ENCODE measurements at places on chromosomes 2 and 18.

DNA sequence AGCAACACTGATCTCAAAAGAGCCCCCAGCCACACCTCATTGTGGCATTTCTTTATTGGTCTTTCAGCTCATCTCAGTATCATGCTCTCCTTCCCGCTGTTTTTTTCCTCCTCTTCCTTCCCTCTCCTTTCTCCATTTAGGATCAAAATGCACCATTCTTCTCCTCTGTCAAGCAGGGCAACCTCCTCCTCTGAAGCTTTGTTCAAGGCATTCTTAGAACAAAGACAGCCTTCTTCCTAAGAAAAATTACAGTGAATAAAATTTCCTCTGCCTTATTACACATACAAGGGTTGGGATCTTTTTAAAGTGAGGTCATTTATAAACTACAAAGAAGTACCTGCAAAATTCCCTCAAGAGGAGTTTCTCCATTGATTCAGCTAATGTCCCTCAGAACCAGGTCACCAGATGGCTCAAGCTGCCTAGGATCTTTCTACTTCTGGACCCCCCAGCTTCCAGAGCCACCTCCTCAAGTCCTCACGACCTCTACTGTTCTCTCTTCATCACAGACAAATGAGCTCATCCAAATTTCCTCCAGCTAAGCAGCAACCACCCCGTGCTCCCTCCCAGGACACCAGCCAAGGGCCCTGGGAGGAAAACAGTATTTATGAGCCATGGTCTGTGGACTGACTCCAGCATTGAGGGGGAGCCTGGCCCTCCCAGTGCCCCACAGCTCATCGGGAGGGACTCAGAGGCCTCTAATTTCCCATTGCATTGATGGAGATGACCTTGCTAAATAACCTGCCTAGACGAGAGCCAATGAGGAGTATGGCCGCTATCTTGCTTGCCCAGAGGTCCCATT lies 18.0 kb downstream of the SFXN5 start:
- no peak for DNase-seq

GRCh38 chr2:182506606-182507005 lies 79.8 kb upstream of the PDE1A start:
- no peak for DNase-seq

DNA sequence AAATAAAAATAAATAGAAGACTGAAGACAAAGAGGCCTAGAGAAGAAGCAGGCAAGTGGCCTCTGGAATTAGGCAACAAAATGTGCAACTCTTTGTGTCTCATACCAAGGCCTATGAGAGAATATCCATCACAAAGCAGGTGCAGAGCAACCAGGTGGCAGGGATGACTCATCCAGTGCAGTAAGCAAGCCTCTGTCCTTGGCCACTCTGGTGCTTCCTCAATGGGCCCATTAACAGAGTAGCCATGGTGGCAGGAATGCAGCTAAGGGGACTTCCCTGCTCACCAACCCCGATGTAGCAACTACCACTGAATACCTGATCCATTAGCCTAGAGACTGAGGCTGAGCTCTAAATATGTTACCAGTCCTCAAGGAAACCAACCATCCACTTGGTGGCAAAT lies 11.0 kb upstream of the EPG5 start:
- no peak for DNase-seq

DNA sequence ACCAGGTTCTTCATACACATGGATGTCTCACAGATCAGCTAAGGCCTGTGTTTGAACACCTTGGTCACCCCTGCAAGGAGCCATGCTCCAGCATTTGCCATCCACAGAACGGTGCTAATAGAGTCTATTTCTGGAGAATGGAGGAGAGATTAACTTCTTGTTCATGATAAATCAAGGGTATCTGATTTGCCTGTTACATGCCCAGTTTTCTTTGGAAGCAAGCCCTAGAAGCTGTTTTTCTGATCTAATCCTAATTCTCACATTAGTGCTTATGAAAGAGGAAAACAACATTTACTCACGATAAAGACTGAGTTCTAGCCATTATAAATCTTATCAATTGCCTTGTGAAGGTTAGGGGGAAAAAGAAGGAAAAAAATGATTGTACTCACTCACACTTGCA lies 119.6 kb upstream of the DTNA start:
- DNase-seq: no peak

DNA sequence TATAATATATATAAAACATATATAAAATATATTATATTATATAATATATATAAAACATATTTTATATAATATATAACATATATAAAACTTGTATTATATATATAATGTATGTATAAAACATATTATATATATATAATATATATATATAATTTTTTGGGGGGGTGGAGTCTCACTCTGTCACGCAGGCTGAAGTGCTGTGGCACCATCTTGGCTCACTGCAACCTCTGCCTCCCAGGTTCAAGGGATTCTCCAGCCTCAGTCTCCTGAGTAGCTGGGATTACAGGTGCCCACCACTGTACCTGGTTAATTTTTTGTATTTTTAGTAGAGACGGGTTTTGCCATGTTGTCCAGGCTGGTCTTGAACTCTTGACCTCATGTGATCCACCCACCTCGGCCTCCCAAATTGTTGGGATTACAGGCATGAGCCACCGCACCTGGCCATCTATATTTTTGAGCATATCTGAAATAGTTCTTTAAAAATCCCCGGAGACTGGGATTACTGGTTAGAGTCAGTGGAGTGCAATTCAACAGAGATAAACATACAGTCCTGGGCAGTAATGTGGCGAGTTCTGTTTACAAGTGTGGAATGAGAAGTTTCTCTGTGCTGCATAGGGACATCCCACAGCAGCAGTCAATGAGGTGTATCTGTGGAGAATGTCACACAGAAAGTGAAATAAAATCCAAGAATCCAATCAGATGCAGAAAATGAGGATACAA lies 208.4 kb downstream of the MYCN start:
- DNase-seq: no peak

DNA sequence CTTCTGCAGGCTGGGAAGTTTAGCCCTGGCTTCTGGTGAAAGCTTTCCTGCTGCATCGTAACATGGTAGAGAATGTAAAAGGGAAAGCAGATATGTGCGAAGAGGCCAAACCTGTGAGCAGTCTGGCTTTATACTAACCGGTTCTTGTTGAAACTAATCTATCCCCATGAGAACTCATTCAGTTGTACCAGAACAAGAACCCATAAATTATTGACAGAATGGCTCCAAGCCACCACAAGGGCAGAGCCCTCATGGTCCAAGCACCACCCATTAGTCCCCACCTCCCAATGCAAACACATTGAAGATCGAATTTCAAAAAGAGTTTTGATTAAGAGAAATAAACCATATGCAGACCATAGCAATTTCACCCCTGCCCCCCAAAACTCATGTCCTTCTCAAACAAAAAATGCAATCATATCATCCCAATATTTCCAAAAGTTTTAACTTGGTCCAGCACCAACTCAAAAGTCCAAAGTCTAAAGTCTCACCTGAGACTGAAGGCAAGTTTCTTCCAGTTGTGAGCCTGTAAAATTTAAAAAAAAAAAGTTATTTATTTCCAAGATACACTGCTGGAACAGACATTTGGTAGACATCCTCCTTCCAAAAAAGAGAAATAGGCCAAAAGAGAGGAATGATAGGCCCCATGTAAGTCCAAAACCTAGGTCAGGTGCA lies 318.9 kb downstream of the CNTNAP5 start:
- DNase-seq: no peak

DNA sequence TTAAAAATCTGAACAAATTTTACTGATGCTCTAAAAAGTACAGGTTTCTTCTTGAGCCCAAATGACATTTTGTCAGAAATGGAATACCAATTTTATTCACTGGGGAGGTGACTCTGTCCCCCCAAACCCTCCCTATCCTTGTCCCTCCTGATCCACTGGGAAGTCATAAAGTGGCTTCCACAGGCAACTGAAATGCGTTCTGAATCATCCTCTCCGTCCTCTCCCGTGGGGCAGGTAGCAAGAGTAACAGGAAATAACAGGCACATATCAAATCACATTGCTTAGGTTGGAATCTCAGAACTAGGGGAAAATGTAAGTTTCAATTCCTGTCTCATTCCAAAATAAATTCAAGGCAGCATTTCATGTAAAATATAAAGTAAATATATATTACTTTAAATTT lies 44.5 kb downstream of the MYL12B start:
- no peak for DNase-seq

DNA sequence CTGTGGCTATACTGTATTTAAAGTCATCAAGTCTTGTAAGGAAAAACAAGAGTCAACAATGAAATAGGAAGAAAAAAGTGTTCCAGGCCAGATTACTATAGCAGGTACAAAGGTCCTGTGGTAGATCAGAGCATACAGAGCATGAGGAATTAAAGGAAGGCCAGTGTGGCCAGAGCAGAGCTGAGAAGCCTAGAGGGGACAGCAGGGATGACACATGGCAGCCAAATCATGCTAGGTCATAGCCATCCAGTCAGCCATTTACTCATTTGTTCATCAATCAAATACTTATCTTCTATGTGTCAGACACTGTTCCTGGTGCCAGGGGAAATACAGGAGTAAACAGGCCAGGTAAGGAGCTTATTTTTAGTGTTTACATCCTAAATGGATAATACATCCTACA lies 24.3 kb downstream of the ADD2 start:
- DNase-seq: no peak

DNA sequence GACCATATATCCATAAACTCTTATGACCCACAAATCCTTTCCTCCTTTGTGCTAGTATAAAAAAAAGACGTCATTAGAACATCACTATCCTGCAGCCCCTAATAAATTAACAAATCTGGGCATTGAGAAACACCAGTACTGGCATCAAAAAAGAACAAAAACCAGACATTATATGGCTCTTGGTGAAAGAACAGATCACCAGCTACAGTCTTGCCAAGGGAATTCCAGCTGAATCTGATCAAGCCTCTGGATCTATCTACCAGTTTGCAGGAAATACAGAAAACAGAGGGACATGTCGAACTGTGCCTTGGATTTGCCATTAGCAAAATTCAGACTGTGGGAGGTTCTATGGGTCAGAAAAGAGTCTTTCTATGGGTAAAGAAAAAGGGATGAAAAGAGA lies 93.7 kb upstream of the DDX18 start:
- DNase-seq: no peak

DNA sequence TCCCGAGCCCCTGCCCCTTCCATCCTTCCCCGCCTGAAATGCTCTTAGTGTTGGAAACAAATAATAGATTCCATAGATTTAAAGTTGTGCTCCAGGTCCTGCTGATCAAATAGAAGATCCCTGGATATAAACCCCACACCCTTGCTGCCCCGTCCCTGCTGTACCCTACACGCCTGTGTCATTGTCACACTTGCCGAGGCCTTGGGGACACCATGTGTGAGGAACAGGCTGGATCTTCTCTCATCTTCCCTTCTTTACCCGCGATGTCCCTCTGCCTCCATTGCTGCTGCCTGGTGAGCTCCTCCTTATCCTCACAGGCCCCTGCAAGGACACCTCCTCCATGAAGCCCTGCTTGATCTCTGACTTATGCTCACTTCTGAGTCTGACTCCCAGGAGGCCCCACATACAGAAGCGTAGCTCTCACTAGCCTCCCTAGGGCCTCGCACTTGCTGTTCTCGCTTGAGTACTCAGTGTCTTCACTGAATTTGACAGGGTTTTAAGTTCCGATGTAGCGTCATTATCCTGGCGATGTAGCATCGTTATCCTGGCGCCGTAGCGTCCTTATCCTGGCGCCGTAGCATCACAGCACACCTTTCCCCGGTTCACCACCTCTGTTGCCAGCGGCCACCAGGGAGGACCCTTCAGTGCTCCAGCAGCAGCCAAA lies 221.9 kb downstream of the NDUFA10 start:
- DNase-seq: no peak

GRCh38 chr2:200306931-200307723 lies 634 bp downstream of the SPATS2L start:
- no peak for DNase-seq

DNA sequence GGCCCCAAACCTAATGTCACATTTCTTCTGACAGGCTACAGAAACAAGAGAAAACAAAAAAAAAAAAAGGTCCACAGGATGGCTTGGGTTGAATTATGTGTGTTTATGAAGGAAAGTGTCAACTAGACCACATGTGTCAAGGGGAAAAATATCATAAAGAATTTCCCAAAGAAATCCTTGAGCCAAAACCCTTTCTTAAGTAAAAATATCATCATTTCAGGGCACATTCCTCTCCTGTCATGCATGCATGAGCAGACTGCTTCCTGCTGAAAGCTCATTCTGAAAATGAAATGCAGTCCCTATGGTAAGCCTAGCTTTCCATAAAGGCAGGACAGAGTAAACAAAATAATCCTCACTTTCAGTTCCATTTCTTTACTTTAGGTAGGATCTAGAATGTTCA lies 85.7 kb upstream of the RBBP8 start:
- DNase-seq: no peak

GRCh38 chr2:127945281-127945680 lies 59.5 kb upstream of the AMMECR1L start:
- no peak for DNase-seq

- DNase-seq: no peak
Measured at GRCh38 chr18:58497845-58498244, 131.0 kb downstream of the ALPK2 start.

DNA sequence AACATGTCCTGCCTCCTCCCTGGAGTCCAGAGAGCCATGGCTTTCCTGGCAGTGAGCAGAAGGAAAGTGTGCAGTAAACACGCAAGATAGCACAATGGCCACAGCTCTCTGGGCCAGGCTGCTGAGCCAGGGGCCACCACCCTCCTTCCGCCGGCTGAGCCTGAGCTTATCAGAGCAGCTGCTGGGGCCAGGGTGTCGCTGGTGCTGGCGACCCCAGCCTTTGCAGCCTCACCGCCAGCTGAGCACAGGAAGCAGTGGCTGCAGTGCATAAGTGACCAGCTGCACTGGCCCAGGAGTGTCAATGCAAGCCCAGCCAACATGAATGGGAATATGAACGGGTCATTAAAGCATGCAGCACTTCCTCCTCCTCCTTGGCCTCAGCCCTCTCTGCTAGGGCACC lies 172.0 kb downstream of the ZFP36L2 start:
- DNase-seq: no peak

- DNase-seq: no peak
Measured at GRCh38 chr2:214066862-214067261, 344.0 kb upstream of the VWC2L start.

GRCh38 chr2:12700989-12701388 lies 15.7 kb upstream of the TRIB2 start:
- DNase-seq: no peak

- DNase-seq: no peak
Measured at GRCh38 chr2:3204031-3204821, 173.4 kb downstream of the EIPR1 start.

DNA sequence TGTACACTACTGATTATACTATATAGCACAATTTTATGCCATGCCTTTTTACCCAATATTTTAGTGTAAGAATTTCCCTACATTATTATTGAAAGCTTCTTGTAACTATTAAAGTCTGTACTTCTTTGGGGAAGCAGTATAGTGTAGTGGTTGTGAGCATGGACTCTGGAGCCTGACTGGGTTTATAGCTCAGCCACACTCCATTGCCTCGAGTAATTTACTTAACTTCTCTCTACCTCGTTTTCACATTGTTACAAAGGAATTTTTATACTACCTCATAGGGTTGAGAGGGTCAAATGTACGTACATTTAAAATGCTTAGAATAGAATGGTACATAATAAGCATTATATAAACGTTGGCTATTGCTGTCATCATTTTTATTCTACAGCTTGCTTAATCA lies 139.2 kb downstream of the UBR3 start:
- DNase-seq: no peak

GRCh38 chr2:161085149-161085548 lies 75.1 kb upstream of the TANK start:
- no peak for DNase-seq

- no peak for DNase-seq
Measured at GRCh38 chr2:143144813-143145455, 15.7 kb downstream of the ARHGAP15 start.

- DNase-seq: no peak
Measured at GRCh38 chr2:40002339-40002738, 223.3 kb upstream of the THUMPD2 start.
